Glomerular endothelial cell (primary cell): ENCODE measurements at places on chromosomes 6 and 20. TPM values are rescaled to one million over a fixed set of nuclear protein-coding genes. Genes with fewer than 3 reads are reported as not detected.

Gene PLEKHG1
- 104 and 203 TPM in 2 replicates for total RNA-seq

Gene KCNK5
- total RNA-seq = not detected in 2 replicates

Gene ZBTB2
- 6.8 and 6.9 TPM in 2 replicates for total RNA-seq

Gene PRR18
- total RNA-seq = not detected in 2 replicates

Gene DYNLT2
- total RNA-seq = 0.48 and 1.1 TPM in 2 replicates

Gene GABRR1
- total RNA-seq = not detected in 2 replicates

Gene ENPP5
- total RNA-seq = 0.19 TPM in 1 of 2 replicates, not detected in the other
